ENCODE measurements at places on chromosomes 6 and 20.

- DNase-seq = peak; percentile 58
These were observed 551.6 kb upstream of the CITED2 start for GRCh38 chr6:139925894-139926641.

DNA sequence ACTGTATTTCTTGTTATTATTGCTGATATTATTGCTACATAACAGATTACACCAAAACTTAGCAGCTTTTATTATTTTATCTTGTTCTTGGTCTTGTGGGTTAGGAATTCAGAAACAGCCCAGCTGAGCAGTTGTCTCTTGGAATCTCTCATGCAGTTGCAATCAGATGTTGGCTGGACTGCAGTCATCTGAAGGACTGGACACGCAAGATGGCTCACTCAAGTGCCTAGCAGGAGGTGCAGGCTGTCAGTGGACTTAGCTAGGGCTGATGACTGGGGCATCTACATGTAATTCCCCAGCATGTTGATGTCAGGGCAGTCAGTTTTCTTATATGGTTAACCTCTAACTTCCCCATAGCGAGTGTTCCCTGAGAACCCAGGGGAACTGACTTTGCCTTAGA, 128.6 kb upstream of the PLCB4 start:
- DNase-seq = no peak

DNA sequence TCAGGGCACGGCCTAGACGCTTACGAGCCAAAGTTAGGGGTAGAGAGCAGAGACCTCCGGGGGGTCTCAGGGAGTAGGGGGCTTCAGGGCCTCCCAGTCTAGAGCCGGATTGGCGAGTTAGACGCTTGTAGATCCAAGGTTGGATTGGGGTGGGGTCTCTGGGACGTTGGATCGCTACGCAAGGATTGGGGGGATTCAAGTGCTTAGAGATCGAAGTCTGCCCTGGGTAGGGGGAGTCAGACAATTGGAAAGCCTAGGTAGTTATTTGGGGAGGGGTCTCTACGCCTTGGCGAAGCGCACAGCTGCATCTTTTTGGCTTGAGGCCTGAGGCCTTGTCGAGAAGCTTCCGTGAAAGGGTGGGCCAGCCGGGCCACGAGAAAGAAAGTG, 469 bp downstream of the STX16 start:
- peak; percentile 90 for DNase-seq

- no peak for DNase-seq
These were observed 44.5 kb upstream of the STMND1 start for GRCh38 chr6:17057322-17057721.

DNA sequence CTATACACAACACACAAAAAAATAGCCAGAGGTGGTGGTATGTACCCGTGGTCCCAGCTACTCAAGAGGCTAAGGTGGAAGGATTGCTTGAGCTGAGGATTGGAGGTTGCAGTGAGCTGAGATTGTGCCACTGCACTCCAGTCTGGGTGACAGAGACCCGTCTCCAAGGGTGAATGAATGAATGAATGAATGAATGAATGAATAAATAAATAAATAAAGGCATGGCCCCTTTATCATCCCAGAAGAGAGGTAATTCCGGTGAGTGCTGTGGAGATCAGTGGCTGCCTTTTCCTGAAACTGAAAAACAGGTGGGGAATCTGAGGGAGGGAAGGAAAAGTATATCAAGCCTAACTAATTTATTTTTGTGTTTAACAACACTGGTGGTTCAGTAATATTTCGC, 90.0 kb downstream of the JARID2 start:
- DNase-seq = no peak

- DNase-seq = no peak
These were observed 3.5 kb upstream of the MOXD1 start for GRCh38 chr6:132404736-132405135.

DNA sequence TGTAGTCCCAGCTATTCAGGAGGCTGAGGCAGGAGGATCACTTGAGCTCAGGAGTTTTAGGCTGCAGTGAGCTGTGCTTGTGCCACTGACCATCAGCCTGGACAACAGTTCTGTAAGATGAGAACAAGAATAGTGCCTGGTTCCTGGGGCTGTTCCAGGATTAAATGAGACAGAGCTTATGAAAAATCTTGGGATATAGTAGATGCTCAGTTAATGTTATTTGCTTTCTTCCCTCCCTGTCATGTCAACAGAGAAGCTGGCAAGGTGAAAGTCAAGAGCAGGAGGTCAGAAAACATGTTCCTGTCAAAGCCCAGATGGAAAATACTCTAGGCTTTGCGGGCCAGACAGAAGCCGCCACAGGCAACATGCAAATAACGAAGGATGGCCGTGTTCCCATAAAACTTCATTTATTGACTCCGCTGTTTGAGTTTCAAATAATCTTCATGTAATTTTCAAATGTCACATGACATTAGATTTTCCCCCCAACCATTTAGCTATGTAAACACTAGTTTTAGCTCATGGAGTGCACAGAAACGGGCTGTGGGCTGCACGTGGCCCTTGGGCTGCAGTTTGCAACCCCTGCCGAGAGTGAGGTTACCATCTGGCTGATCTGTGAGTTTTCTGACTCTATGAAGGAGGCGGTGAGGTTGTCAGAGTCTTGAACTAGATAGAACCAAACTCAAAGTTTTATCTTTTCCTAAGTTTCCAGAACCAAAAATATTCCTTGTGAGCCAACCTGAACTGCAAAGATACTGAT, 63.4 kb upstream of the PMEPA1 start:
- no peak for DNase-seq

DNA sequence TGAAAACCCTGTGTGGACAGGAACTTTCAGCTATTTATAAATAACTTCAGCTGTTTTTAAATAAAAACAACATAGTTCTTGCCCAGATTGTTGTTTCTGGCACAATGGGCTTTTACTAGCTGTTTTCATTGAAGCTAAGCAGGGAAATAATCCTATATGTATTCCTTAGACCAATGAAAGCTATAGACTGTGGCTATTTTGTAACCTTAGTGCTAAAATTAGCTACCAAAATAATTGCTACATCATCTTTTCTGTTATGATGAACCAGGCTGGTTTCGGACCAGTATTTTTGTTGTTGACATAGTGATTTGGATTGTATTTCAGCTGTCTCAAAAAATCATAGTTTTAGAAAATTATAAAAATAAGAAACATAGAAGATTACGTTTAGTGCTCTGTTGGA, 13.7 kb downstream of the PHF3 start:
- no peak for DNase-seq

GRCh38 chr6:151391471-151392413, at the start of gene ZBTB2:
TSS of gene ZBTB2 (minus strand) at chr6:151391559. CDS start at chr6:151373637, 17,922 bp downstream.
- peak; percentile 84 for DNase-seq

- DNase-seq = no peak
These were observed 46.0 kb upstream of the OR14J1 start for GRCh38 chr6:29255530-29255929.

- DNase-seq = no peak
These were observed 28.9 kb upstream of the MTRF1L start for GRCh38 chr6:153031335-153031955.

DNA sequence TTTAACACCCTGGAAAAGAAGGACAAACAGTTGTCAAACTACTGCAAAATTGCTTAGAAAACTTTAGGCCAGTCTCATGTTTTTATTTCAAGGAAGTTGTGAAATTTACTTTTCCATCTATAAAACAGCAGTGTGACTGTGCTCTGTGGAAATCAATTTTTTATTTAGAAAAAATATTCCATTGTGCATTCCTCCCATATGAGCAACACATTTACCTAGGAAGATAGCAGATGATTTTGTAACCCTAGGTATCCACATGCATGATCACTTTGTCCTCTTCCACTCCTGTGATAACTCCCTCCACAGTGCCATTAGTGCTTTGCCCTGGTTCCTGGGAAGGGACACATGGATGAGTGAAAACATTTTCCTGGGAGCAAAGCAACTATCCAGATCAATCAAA, 70.0 kb upstream of the SHLD1 start:
- no peak for DNase-seq

DNA sequence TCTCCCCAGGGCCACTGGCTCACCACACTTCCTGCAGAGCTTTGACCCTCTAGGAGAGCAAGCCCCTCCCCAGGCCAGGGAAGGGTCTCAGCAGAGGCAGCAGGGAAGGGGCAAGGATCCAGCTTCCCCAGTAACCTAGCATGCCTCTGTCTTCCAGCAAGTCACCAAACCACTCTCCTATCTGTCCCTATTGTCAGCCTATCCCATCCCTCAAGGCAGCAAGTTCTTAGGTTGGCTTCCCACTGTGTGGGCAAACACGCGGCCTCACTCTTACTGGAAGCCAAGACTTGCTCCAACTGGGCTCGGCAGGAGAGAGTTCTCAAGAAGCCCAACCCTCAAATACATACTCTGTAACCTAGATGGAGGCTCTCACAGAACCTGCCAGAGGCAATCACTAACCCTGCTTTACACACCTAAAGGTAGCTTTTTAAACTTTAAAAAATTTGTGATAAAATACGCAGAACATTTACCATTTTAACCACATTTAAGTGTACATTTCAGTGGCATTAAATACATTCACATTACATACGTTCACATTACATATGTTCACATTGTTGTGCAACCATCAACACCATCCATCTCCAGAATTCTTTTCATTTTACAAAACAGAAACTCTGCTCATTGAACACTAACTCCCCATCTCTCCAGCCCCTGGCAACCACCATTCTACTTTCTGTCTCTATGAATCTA, 58.5 kb downstream of the MRPL14 start:
- DNase-seq = no peak

DNA sequence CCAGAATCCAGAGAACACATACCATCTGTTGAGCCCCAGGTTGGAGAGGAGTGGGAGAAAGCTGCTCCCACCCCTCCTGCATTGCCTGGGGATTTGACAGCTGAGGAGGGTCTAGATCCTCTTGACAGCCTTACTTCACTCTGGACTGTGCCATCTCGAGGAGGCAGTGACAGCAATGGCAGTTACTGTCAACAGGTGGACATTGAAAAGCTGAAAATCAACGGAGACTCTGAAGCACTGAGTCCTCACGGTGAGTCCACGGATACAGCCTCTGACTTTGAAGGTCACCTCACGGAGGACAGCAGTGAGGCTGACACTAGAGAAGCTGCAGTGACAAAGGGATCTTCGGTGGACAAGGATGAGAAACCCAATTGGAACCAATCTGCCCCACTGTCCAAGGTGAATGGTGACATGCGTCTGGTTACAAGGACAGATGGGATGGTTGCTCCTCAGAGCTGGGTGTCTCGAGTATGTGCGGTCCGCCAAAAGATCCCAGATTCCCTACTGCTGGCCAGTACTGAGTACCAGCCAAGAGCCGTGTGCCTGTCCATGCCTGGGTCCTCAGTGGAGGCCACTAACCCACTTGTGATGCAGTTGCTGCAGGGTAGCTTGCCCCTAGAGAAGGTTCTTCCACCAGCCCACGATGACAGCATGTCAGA, 77.4 kb downstream of the ASXL1 start:
- peak; percentile 11 for DNase-seq

GRCh38 chr20:57048027-57048869, 218.2 kb downstream of the BMP7 start:
- DNase-seq = peak; percentile 63

GRCh38 chr6:148873868-148874267, 127.0 kb downstream of the UST start:
- no peak for DNase-seq

- DNase-seq = no peak
These were observed 13.6 kb upstream of the GUCA1A start for GRCh38 chr6:42159431-42160024.

GRCh38 chr6:61606500-61606899, 679.5 kb downstream of the KHDRBS2 start:
- no peak for DNase-seq

DNA sequence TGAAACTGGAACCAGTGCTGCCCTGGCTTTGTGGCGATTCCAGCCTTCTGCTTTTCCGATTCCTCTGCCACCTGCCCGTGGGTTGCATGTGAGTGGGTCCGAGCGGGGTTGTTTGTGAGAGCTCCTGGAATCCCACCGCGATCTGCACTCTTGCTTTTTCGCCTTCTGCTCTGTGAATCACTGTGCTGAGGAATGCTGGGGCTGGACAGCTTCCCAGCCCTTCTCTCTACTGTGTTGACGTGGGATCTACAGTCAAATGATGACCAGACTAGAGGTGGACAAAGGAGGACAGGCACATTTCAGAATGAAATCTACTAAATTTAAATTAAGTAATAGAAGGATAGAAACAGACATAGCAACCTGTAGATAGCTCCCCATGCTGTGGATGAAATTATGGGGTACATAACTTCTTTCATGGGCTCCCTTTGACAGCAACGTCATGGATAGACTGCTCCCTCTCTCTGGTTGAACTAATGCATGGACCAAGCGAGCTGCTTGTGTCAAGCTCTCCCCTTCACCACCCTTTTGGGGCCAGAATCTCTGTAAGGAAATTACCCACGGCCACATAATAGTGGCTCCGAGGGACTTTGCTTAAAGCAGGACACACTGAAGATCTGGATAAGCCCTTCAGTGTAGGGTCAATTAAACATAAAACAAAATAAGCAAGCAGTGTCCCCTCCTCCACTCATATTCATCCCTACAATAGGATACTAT, 2.0 kb downstream of the FNDC1 start:
- DNase-seq = no peak

- no peak for DNase-seq
These were observed 612.3 kb upstream of the BTBD3 start for GRCh38 chr20:11305406-11305805.

GRCh38 chr6:39819228-39819627, 27.1 kb downstream of the DAAM2 start:
- no peak for DNase-seq

DNA sequence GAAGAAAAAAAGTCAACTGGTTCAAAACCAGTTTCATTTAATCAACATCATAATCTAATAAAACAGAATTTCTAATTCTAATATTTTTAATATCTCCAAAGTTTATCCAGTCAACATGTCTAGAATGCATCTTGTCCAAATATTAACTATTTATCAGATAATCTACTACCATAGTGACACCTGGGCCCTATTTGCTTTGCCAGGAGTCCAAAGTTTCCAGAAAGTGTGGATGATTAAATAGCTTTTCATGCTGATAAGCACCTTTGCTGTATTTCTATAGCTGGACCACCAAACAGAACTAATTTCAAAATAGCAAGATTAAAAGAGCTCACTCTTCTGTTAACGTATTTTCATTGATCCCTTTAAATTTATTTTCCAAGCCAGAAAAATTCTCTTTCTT, 12.3 kb upstream of the TAAR1 start:
- no peak for DNase-seq

- DNase-seq = peak; percentile 3
These were observed 79.4 kb downstream of the ROS1 start for GRCh38 chr6:117346142-117346930.

DNA sequence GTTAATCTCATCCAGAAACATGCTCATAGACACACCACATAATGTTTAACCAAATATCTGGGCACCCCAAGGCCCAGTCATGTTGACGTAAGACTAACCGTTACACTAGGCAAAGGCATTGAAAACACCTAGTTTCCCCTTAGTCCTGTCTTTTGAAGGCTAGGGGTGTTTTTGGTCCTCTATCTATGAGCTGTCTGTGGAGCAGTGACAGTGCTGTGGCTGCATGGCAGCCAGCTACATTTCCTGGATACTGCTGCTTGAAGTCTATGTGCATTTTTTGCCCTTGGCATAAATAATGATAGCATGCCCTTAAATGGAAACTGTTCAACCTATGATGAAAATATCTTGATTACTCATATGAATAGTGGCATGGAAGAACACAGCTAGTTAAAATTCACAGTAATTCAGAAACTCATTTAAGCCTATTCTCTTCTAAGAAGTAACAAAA, 18.6 kb downstream of the FARS2 start:
- no peak for DNase-seq

Measured in SK-N-SH (cell line).